ENCODE measurements at places on chromosomes 2 and 18.

GRCh38 chr2:17181051-17181752 lies 337.0 kb downstream of the RAD51AP2 start:
- DNase-seq: no peak

- no peak for DNase-seq
Measured at GRCh38 chr2:40458271-40458794, 6.4 kb upstream of the SLC8A1 start.

GRCh38 chr2:48790407-48791170 lies 35.1 kb upstream of the LHCGR start:
- no peak for DNase-seq

GRCh38 chr2:100584816-100585215 lies 22.0 kb downstream of the PDCL3 start:
- peak; percentile 49 for DNase-seq

GRCh38 chr2:120731175-120731574 lies 4.5 kb upstream of the GLI2 start:
- no peak for DNase-seq
